ENCODE measurements at places on chromosomes 12 and 14.

DNA sequence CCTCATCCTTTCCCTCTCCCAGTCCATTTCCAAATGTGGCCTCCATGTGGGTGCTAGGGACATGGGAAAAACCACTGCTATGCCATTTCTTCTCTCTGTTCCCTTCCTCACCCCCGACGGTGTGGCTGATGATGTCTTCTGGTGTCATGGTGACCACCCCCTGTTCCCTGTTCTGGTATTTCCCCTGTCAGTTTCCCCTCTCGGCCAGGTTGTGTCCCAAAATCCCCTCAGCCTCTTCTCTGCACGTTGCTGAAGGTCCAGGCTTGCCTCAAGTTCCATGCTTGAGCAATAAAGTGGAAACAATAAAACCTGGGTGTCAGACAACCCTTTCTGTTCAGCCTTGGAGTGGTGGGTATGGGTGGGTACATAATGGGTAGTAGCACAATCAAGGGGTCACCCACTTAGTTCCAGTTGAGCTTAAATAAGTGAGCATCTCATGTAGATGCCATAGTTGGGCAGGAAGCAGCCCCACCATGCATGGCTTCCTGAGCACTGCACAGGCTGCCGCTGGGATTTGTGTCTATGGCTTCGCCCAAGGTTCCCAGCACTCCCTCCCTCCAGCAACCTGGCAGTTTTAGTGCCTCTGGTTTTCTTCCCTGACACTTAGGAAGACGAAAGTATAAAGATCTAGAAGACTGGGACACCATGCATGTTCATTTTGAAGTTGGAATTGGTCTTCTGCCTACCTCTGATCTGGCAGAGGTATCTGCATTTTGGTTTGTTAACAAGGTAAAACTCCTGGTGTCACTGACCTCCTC lies 8.7 kb upstream of the ITFG2 start:
- DNase-seq: no peak

DNA sequence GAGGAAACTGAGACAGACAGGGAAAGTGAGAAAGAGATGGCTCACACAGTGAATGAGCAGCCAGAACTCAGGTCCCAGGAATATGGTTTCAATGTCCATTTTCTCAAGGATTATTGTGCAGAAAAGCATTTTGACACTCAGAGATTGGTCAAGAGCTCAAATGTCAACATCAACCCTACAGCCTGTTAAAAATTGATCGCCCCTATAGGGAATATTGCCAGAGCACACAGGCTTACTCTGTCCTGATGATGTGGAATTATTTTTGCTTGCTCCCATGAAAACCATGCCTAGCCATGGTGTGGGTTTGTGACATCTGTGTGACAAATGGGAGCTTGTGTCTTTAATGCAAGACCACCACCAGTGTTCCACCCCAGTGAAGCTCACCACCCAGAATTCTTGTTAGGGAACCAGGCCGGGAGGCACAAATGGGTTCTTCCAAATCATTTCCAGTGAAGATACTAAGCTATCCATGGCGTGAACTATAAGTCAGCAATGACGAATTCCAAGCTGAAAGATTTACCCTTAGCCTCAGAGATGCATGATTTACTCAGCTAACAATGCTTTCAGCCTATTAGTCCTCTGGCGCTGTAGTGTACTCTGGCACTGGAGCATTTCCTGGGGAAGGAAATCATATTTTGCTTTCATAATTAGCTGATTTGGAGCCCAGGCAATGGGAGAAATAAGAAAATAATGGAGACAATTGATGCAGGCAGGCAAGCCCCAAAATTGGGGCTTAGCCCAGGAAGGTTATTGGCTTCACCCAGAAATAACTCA lies 1188.2 kb upstream of the TMEM132C start:
- no peak for DNase-seq

DNA sequence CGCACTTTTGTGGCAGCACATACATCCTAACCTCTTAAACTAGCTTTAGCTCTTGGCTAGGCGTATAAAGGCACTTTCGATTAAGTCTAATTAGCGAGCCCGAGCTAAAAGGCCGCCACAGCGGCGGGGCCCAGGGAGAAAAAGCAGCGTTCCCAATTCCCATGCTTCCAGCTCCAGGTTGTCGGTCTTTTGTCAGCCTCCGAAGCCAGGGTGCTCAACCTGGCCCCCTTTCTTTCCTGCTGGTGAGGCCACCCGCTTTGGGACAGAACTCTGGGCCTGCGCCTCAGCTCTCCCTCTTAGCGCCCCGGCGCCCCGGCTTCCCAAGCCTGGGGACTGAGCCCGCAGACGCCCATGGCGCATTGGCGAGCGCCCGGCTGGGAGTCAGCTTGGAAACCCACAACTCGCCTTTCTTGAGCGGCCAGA lies 33.3 kb upstream of the TBX5 start:
- DNase-seq: no peak

- no peak for DNase-seq
Measured at GRCh38 chr14:62655166-62655565, 390.1 kb downstream of the KCNH5 start.

DNA sequence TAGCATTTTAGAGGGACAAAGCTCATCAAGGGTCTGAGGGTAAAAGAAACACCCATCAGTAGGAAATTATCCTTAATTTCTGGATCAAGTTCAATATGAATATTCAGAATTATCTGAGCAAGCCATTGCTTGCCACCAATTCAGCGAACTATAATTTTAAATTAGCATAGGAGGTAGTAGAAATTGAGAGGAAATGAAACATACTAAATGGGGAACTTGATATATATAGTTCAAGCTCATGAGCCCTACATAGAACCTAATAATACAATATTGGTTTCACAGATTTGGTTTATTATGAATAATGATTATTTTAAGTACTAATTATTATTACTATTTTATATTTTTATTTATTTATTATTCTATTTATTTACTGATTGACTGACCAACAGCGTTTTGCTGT lies 42.1 kb upstream of the GXYLT1 start:
- no peak for DNase-seq

DNA sequence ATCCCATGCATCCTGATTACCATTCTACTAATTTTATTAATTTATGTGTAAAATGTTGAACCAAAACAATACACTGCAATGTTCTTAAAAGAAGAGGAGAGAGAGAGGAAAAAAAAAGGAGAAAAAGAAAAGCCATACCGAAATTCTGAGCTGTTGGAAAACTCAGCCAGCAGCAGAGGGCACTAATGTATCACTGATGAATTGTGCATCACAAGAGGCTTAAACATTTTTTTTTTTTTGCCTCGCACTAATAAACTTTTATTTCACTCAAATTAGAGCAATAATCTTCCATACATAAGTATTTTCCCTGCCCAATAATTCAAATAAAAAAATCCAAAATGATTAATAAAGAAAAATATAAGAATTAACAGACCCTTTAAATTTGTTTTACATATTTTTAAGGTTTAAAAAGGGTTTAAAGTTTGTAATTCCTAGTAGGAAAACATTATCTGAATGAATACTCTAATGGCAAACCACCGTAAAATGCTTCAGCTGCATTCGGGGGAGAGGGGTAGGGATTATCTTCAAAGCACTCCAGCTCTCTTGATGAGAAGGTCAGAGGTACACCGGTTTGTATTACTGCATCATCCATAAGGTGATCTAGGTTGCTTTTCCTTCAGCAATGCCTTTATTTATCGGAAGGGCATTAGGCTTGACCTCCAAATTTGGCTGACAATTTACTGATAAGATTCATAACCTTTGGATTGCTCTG lies 41.9 kb downstream of the ATP23 start:
- DNase-seq: no peak

DNA sequence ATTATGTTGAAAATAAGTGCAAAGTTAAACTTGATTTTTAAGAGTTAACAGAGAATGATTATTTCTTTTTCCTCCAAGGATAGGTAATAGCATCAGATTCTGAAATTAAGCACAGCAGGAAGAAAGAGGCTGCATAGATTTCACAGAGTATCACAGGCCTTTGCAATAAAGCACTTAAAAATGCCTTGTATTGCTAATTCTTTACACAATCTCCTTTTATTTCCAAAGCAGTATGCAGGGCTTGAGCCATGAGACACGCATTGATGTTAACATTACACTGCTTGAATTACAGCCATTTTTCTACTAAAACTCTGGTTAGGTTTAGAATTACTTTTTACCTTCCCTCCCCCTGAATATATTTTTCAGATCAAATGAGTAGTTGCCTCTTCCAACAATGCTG lies 398.3 kb downstream of the BCAT1 start:
- no peak for DNase-seq

GRCh38 chr12:25670076-25671055 lies 117.3 kb upstream of the LMNTD1 start:
- no peak for DNase-seq
